Activated T-cell treated with anti-CD3 and anti-CD28 coated beads, Interleukin-2, amount 50 U/mL, for 72 hours (primary cell): ENCODE measurements at places on chromosomes 12 and 14.

DNA sequence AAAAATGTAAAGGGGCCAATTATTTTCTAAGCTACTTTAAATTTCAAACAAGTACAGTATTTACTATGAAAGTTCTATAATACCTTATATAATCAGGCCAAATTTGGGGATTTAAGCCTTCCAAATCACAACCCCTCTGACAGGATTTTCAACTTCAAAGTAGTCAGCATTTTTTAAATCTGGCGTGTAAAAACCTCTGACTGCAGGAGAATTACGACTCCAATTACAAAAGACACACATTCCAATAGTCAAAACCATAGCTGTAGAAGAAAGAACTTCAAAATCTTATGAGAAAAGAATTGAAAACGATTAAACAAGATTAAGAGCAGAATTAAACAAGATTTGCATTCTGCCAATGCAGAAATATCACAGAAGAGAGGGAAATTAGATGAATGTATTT is 12.7 kb downstream of the OSBPL8 start:
- H3K27ac ChIP-seq = no peak overlapping the region
- no peaks in the 10 kb centered on the region for H3K36me3 ChIP-seq
- no peak for DNase-seq
- peaks cover 87% of the 10 kb centered on the region for H3K4me1 ChIP-seq

GRCh38 chr14:23058654-23059504 is 1.6 kb upstream of the CDH24 start:
- no peak for DNase-seq
- H3K36me3 ChIP-seq = peaks cover 20% of the 10 kb centered on the region
- no peak overlapping the region for H3K27ac ChIP-seq
- H3K4me1 ChIP-seq = peaks cover 15% of the 10 kb centered on the region

DNA sequence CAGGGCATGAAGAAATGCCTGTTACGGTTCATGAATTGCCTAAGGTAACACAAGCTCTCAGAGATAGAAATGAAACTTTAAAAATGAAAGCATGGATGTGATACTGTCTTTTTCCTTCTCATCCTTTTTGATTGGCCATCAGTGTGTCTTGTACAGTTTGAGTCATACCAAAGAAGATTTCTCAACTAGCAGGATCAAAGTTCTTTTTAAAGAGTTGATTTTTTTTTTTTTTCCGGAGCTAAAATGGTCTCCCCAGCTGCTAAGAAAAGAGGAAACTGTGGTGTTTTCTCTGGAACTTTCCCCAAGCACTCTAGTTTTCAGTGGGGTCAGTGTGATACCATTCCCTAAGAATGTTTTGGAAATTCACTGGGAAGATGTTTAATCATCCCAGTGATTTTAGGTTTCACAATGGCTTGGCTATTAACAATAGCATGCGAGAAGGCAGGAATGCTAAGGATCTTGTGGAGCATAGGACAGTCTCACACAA is 105.0 kb downstream of the ETNK1 start:
- H3K27ac ChIP-seq = no peak overlapping the region
- no peaks in the 10 kb centered on the region for H3K4me1 ChIP-seq
- H3K36me3 ChIP-seq = no peaks in the 10 kb centered on the region
- DNase-seq = no peak
- no peak overlapping the region for H3K4me3 ChIP-seq

GRCh38 chr14:99809859-99810558 is 16.8 kb downstream of the EML1 start:
- no peak overlapping the region for H3K4me3 ChIP-seq
- H3K36me3 ChIP-seq = no peaks in the 10 kb centered on the region
- DNase-seq = no peak
- H3K27me3 ChIP-seq = peaks cover 21% of the 10 kb centered on the region
- no peak overlapping the region for H3K27ac ChIP-seq
- no peaks in the 10 kb centered on the region for H3K4me1 ChIP-seq

- no peak overlapping the region for H3K4me3 ChIP-seq
- H3K4me1 ChIP-seq = peaks cover 19% of the 10 kb centered on the region
- no peaks in the 10 kb centered on the region for H3K36me3 ChIP-seq
- no peak for DNase-seq
- no peak overlapping the region for H3K27ac ChIP-seq
Observed at GRCh38 chr14:23153851-23154796, 29.3 kb downstream of the SLC7A8 start.

GRCh38 chr12:132909030-132909368 is 21.6 kb upstream of the CHFR start:
- peaks cover 14% of the 10 kb centered on the region for H3K36me3 ChIP-seq
- peaks cover 8% of the 10 kb centered on the region for H3K4me1 ChIP-seq
- H3K4me3 ChIP-seq = peak overlapping the region; percentile 82
- H3K27ac ChIP-seq = peak overlapping the region; percentile 56

DNA sequence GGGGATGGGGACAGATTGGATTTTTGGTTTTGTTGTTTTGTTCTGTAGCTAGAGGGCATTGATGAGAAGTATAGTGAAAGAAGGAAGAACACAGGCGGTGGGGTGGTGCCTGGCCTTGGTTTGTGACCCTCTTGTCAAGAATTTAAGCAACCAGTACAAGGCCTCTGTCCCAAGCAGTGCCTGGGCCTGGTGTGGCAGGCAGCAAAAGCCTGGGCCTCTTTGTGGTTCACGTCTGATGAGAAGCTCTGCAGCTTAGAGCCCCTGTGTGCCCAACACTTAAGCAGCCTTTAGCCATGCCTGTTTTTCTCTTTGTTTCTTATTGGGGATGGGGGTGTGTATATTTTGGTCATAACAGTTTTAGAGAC is 98.0 kb downstream of the PPP2R5C start:
- H3K27me3 ChIP-seq = no peaks in the 10 kb centered on the region
- DNase-seq = no peak
- peak overlapping the region; percentile 98 for H3K27ac ChIP-seq
- peaks cover 69% of the 10 kb centered on the region for H3K4me1 ChIP-seq
- peaks cover 25% of the 10 kb centered on the region for H3K36me3 ChIP-seq

- no peak for DNase-seq
- no peak overlapping the region for H3K27ac ChIP-seq
- H3K27me3 ChIP-seq = no peaks in the 10 kb centered on the region
- no peak overlapping the region for H3K4me3 ChIP-seq
- H3K4me1 ChIP-seq = peaks cover 26% of the 10 kb centered on the region
- H3K36me3 ChIP-seq = no peaks in the 10 kb centered on the region
Observed at GRCh38 chr12:121718653-121719239, 6.2 kb downstream of the TMEM120B start.

- H3K36me3 ChIP-seq = peaks cover 3% of the 10 kb centered on the region
- no peaks in the 10 kb centered on the region for H3K27me3 ChIP-seq
- no peak overlapping the region for H3K27ac ChIP-seq
- no peak overlapping the region for H3K4me3 ChIP-seq
Observed at GRCh38 chr12:46318037-46318436, 49.2 kb upstream of the SLC38A1 start.

DNA sequence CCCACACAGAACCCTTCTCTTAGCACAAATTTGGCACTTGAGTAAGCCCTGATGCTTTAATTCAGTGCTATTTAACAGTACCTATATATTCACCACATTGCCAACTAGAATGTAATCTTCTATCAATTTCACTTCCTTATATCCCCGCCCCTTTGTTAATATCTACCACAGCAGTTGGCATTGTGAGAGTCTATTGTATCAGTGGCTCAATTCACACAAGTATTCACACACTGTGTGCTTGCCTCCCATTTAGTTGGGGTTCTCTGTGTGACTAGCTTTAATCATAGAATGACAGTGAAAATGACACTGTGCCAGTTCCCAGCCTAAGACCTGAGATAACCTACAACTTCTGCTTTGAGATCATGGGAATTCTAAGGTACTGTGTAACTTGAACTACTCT is 103.1 kb downstream of the SEC23A start:
- H3K4me1 ChIP-seq = no peaks in the 10 kb centered on the region
- DNase-seq = no peak
- H3K27me3 ChIP-seq = peaks cover 6% of the 10 kb centered on the region
